Muscle of leg (tissue), 16 donors: ENCODE measurements at places on chromosomes 7 and 10. TPM values are rescaled to one million over a fixed set of nuclear protein-coding genes. Genes with fewer than 3 reads are reported as not detected.

GRCh38 chr10:77571490-77571889, 66.1 kb downstream of the KCNMA1 start:
- no peak overlapping the region for H3K27ac ChIP-seq
- H3K4me3 ChIP-seq = no peak overlapping the region
- DNase-seq = peak; percentile 30

- H3K27me3 ChIP-seq = peaks cover 4% of the 10 kb centered on the region
- H3K27ac ChIP-seq = no peak overlapping the region
- no peak overlapping the region for H3K4me3 ChIP-seq
- H3K36me3 ChIP-seq = no peaks in the 10 kb centered on the region
- H3K4me1 ChIP-seq = peaks cover 31% of the 10 kb centered on the region
- DNase-seq = no peak
Measured at GRCh38 chr10:132503581-132504421, 33.8 kb upstream of the INPP5A start.

Gene LEP
- polyA plus RNA-seq = not detected

Gene EPO
- polyA plus RNA-seq = 0.18 TPM

- H3K4me3 ChIP-seq = no peak overlapping the region
- H3K36me3 ChIP-seq = no peaks in the 10 kb centered on the region
- H3K27ac ChIP-seq = no peak overlapping the region
- H3K27me3 ChIP-seq = no peaks in the 10 kb centered on the region
- H3K4me1 ChIP-seq = no peaks in the 10 kb centered on the region
Measured at GRCh38 chr7:46072722-46073121, 151.7 kb upstream of the IGFBP3 start.

- peak; percentile 65 for DNase-seq
- no peaks in the 10 kb centered on the region for H3K4me1 ChIP-seq
- H3K27me3 ChIP-seq = no peaks in the 10 kb centered on the region
- H3K27ac ChIP-seq = peak overlapping the region; percentile 15
Measured at GRCh38 chr7:137439829-137440825, 96.6 kb upstream of the PTN start.

- H3K27ac ChIP-seq = peak overlapping the region; percentile 74
- peak overlapping the region; percentile 49 for H3K4me3 ChIP-seq
- H3K4me1 ChIP-seq = peaks cover 3% of the 10 kb centered on the region
Measured at GRCh38 chr7:150738092-150738491, 874 bp downstream of the GIMAP5 start.
